ENCODE measurements at places on chromosomes 11 and 22. TPM values are rescaled to one million over a fixed set of nuclear protein-coding genes. Genes with fewer than 3 reads are reported as not detected.

Gene PNPLA5
- total RNA-seq = not detected

Gene GRM5
- under 0.01 TPM for total RNA-seq

Gene HBB
- not detected for total RNA-seq

Gene MAPK8IP2
- total RNA-seq = 2.5 TPM

Gene RAG2
- total RNA-seq = not detected

Gene BTBD18
- total RNA-seq = not detected

Gene TP53I11
- 23.2 TPM for total RNA-seq

Gene GGT1
- total RNA-seq = 10.9 TPM

Gene BLID
- 1.4 TPM for total RNA-seq

Gene KRTAP5-7
- not detected for total RNA-seq

Gene THY1
- 71.3 TPM for total RNA-seq

Gene MYO18B
- total RNA-seq = not detected

Gene CADM1
- 16.9 TPM for total RNA-seq

Gene RHOD
- 234 TPM for total RNA-seq

Gene MFRP
- not detected for total RNA-seq

Gene CD3D
- not detected for total RNA-seq

Gene APOL4
- not detected for total RNA-seq

Gene KCTD14
- 7.2 TPM for total RNA-seq

Gene SLC16A8
- not detected for total RNA-seq

Gene C11orf86
- not detected for total RNA-seq

Gene KRTAP5-10
- total RNA-seq = not detected

Gene APBB1
- 16.9 TPM for total RNA-seq

Gene MS4A12
- total RNA-seq = not detected

Gene KCNJ5
- 2.2 TPM for total RNA-seq

Gene PRR5L
- total RNA-seq = 7.3 TPM

Gene TYR
- total RNA-seq = not detected

Gene OR52M1
- not detected for total RNA-seq

Gene OR51D1
- total RNA-seq = not detected

Gene SDF2L1
- 54.5 TPM for total RNA-seq

Gene KCNQ1OT1
- total RNA-seq = 1.0 TPM

Gene ST13
- 170 TPM for total RNA-seq

Gene LMNTD2
- 2.3 TPM for total RNA-seq

Gene ANO5
- total RNA-seq = not detected
